ENCODE measurements at places on chromosomes 6 and 20. TPM values are rescaled to one million over a fixed set of nuclear protein-coding genes. Genes with fewer than 3 reads are reported as not detected.

GRCh38 chr6:93433592-93433991 is 14.2 kb upstream of the EPHA7 start:
- no peak for DNase-seq

DNA sequence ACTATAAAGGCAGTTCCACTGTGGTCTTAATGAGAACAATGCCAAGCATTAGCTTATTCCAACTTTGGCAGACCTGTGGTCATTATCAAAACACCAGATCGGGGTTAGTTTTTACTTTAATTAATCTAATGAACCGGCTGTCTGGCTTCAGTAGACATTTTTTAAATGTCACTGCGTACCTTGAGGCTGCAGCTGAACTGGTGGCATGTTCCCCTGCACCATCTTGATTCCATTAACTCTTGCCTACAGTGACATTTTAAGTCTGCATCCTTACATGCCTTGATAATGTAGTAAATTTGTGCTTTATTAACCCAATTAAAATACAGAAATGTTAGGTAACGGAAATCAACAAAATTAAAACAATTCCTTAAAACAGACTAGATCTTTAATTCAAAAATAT is 127.0 kb downstream of the KIF16B start:
- DNase-seq = no peak

DNA sequence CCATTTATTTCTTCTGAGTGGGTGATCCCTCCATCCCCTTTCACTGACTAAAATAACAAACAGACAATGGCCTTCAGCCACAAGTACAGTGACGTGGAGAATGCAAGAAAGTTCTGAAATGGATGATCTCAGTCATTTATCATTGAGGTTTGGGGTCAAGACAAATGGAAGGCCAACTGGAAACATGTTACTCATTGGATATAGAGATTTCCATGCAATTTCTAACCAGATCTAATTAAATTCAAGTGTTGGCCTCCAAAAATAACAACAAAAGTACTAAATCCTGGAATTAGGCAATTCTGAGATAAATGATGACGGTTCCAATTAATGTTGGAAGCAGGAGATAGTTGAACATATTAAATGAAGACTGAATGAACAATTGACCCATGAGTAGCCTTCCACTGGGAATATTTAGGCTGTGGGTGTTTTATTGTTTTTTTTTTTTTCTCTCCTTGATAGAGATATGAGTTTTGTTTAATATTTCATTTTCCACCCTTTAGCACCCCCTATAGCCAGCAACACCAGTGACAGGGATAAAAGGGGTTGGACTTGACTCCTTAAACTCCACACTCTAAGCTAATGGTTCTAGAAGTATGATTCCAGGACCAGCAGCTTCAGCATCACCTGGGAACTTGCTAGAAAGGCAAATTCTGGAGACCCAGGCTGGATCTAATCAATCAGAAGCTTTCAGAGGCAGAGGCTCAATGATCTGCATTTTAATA is 112.8 kb downstream of the BCAS1 start:
- no peak for DNase-seq

GRCh38 chr20:19019734-19020364 is 192.6 kb upstream of the SLC24A3 start:
- DNase-seq = no peak

DNA sequence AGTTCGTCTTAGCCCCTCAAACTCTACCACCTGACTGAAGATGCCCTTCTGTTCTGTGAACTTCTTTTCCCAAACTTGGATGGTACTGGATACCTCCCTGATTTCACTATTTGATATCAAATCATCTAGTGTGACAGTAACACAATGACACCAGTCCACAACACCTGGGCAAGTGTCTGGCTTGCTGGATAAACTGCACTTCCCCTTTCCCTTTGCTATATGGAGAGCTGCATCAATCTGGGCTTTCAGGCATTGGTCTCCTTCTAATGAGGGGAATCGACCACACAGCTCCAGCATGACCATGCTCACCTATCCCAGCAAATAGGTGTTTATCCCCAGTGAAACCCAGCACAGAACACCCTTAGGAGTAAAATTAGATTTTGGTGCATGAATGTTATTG is 3.1 kb downstream of the F13A1 start:
- DNase-seq = no peak

DNA sequence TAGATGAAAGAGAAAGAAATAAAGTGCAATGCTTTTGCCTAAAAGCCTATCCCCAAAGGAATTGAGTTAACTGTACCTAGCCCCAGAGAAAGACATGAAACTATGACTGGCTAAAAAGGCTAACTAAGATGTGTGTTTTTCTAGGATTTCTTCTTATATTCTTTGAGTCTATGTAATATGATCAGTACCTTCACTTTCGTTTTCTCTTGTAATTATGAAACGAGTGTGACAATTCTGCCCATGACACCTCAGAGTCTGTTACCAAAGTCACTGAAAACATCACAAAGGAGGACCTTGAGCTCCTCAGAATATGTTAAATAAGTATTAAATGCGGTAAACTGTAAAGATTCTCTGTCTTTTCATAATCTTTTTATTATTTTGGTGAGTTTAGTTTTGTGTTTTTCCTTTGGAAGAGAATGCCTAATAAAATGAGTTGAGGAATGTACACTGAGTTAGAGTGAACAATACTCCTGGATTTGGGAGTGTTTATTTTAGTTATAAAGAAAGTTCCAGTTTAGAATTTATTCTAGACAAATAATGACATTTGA is 141.3 kb downstream of the FUT9 start:
- DNase-seq = no peak

GRCh38 chr6:160355001-160355400 is 6.8 kb downstream of the SLC22A3 start:
- peak; percentile 41 for DNase-seq

DNA sequence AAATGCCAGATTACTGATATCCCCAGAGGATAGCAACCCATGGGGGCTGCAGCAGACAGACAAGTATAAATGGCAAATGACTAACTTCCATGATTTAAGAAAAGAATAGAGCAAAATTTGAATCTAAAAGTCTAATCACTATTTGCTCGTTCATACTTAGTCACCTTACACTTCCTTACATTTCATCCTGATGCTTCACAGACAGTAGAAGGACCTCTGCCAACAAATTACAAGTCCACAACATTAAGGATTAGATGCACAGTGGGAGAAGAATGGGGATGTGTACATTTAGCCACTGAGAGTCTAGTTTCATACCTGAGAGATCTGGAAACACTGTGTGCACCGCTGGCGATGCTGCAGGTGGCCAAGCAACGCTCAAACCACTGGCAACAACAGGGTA is 72.4 kb downstream of the FYN start:
- no peak for DNase-seq

DNA sequence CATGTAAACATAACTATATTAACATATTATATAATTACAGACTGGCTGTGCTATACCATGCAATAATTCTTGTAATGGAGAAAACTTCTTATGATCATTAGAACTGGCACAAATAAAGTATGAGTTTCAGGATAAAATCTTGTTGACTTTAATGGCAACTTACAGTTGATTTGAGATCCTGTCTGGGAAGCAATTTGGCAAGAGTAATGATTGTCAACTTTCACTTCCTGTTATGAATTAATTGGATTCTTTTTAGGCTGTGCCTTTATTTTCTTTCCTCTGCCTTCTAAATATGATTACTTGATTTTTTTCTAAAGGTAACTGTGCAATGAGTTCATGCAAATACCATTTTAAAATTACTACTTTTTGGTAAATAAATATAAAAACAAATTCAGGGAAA is 158.1 kb upstream of the B3GAT2 start:
- DNase-seq = no peak

DNA sequence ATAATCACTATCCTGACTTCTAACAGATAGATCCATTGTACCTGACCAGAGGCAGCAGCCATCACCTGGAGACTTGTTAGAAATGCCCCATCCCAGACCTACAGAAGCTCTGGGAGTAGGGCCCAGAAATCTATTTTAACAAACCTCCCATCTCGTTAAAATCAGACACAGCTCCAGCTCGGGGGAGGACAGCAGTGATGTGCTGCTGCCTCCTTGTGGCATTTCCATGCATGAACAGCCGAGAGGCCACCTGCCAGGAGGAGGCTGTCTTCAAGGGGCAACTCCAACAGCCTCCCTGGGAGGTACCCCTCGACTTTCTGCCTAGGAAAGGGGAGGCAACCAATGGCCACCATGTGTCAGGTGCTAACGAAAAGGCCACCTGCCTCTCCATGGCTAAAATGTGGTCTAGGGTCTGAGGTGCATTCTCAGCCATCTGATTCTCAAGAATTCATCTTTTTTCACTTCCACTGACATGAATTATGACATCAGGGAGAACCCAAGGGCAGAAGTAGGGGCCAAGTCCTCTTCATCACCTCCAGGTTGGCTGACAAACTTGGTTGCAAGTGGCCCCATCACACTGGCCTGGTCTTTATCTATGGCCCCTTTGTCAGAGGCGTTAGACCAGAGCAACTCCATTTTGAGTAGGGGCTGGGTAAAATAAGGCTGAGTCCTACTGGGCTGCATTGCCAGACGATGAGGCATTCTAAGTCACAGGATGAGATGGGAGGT is 12.2 kb upstream of the KCNK15 start:
- no peak for DNase-seq

- DNase-seq = no peak
Measured at GRCh38 chr20:32451340-32451681, 93.2 kb downstream of the ASXL1 start.

- peak; percentile 54 for DNase-seq
Measured at GRCh38 chr20:53829724-53830521, 236.3 kb upstream of the ZNF217 start.

ASF1A gene
- 21.8 TPM for total RNA-seq

HLA-DQA1 gene
- total RNA-seq = not detected

BIRC7 gene
- total RNA-seq = 10.6 TPM

ARHGAP40 gene
- total RNA-seq = 5.6 TPM

PAX1 gene
- not detected for total RNA-seq
